ENCODE measurements at places on chromosomes 16 and 17.

DNA sequence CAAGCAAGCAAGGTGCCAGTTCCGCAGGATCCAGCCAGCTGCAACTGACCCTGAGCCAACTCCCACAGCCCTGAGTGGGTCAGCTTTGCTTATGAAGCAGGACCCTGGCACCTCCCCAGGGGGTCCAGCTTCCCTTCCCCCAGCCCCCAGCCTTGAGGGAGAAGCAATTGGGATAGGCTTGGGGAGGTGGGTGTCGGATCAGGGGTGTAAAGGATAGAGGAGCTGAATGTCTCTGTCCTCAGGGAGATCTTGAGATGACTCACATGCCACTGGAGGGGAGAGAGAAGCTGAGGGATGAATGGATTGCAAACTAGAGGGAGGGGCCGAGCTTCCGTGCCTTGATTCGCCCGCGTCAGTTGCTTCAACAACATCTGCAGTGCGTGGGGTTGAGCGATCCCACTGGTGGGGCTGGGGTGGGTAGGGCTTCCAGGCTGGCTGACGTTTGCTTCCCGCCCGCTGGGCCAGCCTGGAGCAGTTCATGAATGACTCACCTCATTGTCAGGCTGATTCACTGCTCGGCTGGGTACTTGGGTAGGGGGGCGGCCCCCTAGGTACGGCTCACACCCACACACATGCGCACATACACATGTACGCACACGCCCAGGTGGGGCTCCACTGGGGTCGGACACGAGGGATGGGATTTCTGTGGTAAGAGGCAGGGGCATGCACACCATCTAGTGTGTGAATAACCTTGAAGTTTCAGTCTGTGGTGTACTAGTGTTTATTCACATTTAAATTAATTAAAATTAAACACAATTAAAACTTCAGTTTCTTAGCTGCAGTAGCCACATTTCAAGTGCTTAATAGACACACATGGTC lies 3.6 kb upstream of the HROB start:
- no peak for DNase-seq

DNA sequence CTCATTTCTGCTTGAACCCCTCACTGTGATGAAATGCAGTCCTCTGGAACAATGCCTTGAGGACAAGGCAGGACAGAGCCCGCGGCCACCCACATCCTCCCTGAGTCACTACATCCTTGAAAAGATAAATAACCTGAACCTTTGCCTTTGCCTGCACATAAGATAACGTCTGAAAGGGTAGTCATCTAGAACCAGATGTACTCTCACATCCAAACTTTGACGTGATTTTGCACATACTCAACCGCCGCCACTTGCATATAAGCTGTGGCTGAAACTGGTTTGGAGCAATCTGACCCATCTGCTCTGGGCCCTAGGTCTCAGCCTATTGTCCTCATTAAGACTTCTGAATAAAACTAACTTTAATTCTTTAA lies 252.1 kb downstream of the PHKB start:
- no peak for DNase-seq

DNA sequence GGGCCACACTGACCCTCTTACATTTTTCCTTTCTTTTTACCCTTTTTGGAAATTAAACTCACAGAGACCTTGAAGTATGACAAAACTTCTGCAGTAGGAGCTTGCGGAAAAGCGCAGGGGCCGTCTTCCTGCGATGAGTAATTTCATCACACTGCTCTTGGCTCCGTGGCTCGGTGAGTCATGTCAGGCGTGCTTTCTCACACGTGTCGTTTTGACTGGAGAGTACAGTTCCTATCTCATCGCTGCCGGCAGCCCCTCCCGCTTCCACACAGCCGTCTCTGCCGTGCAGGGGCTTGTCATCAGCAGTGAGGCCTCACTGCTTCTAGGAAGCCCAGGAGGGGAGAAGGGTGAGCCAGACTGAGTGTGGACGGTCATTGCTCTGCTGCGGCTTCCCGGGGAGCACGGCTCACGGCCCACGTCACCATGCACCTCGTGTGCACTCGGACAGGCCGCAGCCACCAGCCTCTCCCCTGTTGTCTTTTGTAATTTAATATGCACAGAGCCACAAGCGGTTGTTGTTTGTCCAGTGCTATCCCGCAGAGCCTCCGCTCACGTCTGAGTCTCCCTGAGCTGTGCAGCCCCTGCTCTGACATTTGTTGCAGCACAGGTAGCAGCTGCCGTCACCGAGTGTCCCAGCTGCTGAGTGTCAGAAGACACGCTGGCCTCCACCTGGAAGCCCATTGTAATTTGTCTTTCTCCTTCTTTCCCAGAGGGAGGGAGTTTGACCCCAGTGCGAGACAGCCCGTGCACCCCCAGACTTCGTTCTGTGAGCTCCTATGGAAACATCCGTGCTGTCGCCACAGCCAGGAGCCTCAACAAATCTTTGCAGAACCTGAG lies 99.4 kb upstream of the CHMP6 start:
- peak; percentile 44 for DNase-seq

GRCh38 chr16:24850289-24850938 lies 4.7 kb downstream of the SLC5A11 start:
- no peak for DNase-seq

GRCh38 chr16:19329932-19330331 lies 44.4 kb downstream of the CLEC19A start:
- no peak for DNase-seq

GRCh38 chr16:67163164-67163998 lies 1.2 kb upstream of the HSF4 start:
- no peak for DNase-seq

DNA sequence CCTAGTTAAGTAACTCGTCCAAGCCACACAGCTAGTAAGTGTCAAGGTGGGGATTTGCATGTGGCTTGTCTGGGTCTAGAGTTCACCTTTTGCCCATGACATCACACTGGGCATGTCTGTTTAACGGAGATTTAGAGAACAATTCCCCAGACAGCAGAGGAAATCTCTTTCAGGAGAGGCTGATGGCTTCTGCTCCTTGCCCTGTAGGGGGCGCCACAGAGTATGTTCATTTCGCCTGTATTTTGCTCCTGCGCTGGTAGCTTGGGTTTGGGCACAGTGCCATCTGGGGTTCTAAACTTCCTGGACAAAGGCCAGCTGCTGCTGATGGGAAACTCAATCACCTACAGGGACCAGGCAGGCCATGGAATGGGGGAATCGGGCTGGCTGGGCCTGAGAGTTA lies 20.4 kb downstream of the OTOA start:
- DNase-seq, result peak; percentile 16

DNA sequence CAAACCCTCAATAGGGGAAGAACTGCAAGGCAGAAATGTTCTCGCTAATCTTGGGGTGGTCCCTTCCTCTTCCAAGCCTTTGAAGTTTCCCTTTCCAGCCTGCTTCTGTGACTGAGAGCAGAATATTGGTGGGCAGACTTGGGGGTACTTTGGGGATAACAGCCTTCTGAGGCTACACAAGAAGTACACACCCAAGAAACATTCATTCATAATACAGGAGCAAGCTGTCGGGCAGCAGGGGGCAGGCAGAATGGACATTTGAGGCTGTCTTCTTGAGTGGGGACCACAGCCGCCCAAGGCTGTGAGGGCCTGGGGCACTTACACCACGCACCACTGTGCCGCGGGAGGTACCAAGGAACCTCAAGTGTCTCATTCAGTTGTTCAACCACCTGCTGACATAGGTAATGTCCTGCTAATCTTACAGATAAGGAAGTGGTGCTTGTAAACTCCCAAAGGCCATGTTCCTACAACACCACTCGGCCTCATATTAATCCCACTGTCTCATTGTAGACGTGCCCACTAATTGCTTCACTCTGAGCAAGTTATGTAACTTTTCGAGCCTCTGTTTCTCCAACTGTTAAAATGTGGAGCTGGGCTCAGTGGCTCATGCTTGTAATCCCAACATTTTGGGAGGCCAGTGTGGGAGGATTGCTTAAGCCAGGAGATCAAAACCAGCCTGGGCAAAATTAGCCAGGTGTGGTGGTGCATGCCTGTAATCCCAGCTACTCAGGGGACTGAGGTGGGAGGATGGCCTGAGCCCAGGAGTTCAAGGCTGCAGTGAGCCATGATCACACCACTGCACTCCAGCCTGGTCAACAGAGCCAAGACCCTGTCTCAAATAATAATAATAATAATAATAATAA lies 2.5 kb upstream of the MRPS23 start:
- DNase-seq, result no peak

- no peak for DNase-seq
Measured at GRCh38 chr16:67709050-67709449, 10.1 kb downstream of the GFOD2 start.

DNA sequence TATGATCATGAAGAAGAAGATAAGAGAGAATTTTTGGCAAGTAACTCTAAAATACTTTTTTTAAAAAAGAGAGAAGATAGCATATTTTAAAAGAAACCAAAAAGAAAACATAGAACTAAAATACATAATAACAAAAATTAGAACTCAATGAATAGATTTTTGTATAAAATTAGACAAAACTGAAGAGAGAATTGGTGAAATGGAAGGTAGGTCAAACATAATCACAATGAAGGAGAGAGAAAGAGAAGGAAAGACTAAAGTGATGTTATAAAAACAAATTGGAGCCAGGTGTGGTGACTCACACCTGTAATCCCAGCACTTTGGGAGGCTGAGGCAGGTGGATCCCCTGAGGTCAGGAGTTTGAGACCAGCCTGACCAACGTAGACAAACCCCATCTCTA lies 211.5 kb downstream of the AXIN2 start:
- no peak for DNase-seq

DNA sequence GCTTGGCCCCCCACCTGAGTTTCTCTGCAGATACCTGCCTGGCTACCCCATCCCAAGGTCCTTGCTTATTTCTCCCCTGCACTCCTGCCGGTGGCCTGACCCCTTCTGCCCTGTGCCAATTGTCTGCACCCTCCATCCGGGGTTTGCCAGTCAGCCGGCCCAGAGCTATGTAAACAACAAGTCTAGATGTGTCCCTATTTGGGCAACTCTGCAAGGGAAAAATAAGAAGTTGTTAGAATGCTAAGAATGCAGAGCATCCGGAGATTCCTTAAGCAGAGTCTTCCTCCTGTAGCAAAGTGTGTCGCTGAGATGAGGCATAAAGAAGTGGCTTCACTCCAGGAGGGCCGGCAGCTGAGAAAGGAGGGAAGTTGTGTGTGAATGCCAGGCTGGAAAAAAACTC lies 46.6 kb downstream of the RGS9 start:
- DNase-seq, result no peak

- no peak for DNase-seq
Measured at GRCh38 chr17:75459590-75460267, 3.3 kb downstream of the TMEM94 start.

- DNase-seq, result peak; percentile 22
Measured at GRCh38 chr16:1871974-1872635, at the start of gene MEIOB. Gene MEIOB (minus strand): TSS chr16:1872164. CDS start chr16:1868175, 3,989 bp downstream.

- DNase-seq, result no peak
Measured at GRCh38 chr16:52466994-52467393, 79.9 kb downstream of the TOX3 start.

- no peak for DNase-seq
Measured at GRCh38 chr17:15121426-15121825, 143.7 kb downstream of the PMP22 start.

DNA sequence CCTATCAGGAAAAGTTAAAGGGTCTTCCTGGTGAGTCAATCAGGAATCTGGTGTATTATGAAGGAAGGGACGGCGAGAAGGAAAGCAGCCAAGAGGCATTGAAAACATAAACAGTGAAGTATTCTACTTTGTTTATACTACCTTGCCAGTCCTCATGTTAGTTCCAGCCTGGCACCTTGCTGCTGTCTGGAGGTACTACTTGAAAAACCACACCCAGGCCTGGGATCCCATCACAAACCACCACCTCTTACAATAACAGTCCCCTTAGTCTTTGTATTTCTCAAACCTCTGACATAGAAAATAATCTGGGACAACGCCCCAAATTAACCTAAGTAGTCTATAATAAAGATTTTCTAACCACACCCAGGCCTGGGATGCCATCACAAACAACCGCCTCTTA lies 676.7 kb upstream of the SOX9 start:
- no peak for DNase-seq

DNA sequence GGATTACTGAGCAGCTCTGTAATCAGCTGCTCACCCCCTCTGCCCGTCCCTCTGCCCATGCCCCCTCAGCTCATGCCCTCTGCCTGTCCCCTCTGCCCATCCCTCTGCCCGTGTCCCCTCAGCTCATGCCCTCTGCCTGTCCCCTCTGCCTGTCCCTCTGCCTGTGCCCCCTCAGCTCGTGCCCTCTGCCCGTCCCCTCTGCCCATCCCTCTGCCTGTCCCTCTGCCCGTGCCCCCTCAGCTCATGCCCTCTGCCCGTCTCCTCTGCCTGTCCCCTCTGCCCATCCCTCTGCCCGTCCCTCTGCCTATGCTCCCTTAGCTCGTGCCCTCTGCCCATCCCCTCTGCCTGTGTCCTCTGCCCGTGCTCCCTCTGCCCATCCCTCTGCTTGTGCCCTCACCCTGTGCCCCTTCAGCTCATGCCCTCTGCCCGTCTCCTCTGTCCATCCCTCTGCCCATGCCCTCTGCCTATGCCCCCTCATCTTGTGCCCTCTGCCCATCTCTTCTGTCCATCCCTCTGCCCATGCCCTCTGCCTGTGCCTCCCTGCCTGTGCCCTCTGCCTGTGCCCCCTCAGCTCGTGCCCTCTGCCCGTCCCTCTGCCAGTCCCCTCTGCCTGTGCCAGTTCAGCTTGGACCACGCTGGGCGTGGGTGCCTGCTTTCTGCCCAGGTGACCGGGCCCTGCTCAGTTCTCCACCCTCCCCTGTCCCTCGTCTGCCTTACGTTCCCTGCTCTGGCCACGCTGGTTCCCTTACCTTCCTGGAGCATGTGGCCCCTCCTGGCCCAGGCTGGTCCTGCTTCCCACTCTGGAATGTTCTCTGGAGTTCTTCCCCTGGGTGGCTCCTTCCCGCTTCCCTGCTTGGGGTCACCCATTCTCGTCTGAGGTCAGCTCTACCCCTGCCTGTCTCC lies 97.6 kb downstream of the NPIPB11 start:
- DNase-seq, result no peak

GRCh38 chr17:76135810-76136188 lies 5.2 kb downstream of the FOXJ1 start:
- no peak for DNase-seq

DNA sequence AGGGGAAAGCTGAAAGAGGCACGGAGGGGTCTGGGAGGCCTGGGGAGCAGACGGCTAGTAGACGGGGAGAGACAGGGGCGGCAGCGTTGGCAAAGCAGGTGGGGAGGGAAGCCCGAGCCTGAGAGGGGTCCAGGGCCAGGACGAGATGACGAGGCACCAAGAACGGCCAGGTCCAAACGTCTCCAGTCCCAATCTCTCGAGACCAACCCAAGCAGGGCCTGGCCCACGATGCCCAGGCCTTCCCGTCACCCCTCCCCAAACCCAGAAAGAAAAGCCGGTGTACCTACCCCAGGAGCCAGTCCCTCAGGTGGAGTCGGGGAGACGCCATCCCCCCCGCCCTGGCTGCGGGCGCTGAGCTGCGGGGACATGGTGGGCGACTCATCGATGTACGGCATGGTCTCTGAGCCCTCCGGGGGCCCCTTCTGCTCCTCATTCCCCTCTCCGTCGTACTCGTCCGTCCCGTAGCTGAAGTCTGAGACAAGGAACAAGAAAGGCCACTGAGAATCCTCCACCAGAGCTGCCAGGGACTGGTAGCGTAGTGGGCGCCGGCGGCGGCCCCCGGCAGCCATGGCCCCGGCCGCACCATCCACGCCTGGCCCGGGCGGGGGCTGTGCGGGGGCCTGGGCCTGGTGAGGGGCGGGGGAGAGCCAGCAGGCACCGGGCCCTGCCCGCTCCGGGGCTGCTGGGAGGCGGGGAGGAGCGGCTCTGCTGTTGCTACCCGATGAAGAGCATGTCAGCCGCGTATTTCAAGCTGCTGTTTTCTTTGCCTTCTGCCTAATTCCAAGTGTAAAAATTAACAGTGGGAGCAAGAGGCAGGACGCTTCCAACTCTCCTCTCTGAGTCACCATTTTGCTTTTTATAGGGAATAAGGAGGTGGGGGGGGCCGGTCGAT lies 54.6 kb downstream of the ABR start:
- DNase-seq, result no peak

GRCh38 chr17:34820248-34820801 lies 140.9 kb downstream of the CCT6B start:
- DNase-seq, result no peak
